ENCODE measurements at places on chromosomes 1 and 21.

GRCh38 chr1:162029157-162029556, 5.5 kb upstream of the OLFML2B start:
- DNase-seq = no peak

DNA sequence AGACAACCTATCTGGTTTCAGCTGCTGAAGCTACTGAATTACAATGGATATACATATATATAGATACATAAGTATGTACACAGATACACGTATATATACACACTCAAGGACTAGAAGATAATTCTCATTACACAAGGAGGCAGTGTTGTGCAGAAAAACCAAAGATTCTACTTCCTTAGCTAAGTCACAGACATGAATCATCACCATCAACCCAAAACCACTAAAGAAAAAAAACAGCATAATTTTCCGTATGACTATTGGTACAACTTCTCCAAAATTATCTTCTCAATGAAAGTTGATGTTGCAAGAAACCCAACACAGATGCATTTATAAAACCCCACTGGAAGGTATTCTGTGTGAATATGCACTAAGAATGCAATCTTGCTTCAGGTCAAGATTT, 36.8 kb upstream of the RPF1 start:
- peak; percentile 91 for DNase-seq

DNA sequence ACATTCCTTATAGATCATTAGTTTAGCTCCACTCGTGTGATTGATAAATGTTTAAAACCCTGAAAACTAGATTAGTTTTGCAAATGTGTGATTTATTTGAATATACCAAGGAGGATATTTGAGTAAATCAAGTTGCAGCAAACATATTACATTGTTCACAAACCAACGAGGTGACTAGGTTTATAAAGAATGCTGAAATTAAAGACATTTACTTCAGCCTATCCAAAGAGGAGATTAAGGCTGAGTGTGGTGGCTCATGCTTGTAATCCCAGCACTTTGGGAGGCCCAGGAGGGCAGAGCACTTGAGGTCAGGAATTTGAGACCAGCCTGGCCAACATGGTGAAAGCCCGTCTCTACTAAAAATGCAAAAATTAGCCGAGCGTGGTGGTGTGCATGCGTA, 34.1 kb downstream of the VTCN1 start:
- DNase-seq = no peak

- DNase-seq = no peak
These were observed 90.8 kb upstream of the USP25 start for GRCh38 chr21:15638856-15639549.

DNA sequence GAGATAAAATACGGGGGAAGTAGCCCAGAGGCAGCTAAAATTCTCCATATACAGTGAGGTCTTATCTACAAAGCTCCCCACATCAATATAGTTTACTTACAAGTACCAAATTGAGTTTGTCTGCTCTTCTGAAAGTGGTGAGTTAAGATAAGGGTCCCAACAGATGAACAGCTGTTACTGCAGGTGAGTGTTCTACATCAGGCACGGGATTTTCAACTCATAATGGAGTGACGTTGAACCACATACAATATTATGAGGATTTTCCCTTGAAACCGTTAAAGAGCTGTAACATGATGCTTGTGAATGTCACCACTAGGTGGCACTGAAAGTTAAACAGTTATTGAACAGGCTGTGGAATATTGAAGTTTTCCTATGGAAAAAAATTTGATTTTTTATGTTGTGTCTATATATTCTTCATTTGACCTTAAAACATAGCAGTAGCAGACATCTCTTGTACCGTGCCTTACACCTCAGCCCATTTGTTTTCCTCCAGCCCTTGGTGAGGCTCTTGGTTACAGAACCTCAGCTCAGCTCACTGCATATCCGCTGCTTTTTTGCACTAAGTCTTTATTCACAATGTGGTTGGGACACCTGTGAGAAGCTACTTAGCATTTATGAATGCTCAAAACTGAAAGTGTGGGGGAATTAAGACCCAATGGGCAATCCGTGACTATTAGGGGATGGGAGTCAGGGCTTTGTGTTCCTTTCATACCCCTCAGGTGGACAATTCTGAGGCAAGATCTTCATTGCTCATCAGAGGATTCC, 23.2 kb downstream of the CD1D start:
- peak; percentile 64 for DNase-seq

GRCh38 chr1:58590019-58590418, 13.0 kb upstream of the TACSTD2 start:
- DNase-seq = no peak

GRCh38 chr1:200442537-200443156, 32.8 kb upstream of the ZNF281 start:
- DNase-seq = no peak

DNA sequence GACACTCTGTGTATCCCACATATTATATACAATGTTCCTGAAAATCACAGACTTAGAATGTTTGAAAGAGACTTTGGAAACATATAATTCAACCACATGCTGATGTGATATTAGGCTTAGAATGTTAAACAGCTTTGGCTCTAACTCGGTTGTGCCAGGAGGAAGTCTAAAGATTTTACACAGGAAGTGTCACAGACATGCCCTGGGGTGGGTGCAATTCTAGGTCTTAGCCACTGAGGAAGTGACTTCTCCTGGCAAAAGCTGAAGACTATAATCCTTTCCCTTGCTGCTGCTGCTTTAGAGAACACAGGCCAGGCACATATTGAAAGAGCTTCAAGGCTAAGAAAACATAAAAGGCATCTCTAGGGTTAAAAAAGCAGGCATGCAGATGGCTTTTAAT, 51.0 kb downstream of the RPL5 start:
- DNase-seq = no peak

- DNase-seq = no peak
These were observed 5.5 kb downstream of the GPR137B start for GRCh38 chr1:236147521-236148469.

GRCh38 chr21:19684328-19684727, 1280.7 kb upstream of the TMPRSS15 start:
- no peak for DNase-seq

- no peak for DNase-seq
These were observed 71.6 kb downstream of the PLXNA2 start for GRCh38 chr1:208172423-208173145.

GRCh38 chr21:34865400-34866241, 183.5 kb downstream of the RUNX1 start:
- peak; percentile 50 for DNase-seq

DNA sequence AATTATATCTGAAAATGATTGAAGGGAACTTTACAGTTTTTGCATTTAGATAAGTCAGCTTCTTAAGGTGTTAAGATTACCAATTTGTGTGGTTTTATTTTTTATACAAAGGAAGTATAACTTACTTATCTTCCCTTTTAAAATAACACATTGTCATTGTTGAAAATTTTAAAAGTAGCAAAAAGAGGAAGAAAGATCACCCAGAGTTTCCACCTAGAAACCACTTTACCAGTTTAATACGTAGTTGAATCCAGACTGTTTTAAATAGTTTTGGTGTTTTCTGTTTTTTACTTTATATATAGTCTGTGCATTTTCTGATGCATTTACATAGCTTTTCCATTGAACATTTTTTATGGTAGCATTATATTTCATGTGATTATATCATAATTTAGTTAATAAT, 6.1 kb downstream of the CCDC18 start:
- DNase-seq = no peak

GRCh38 chr1:32127409-32128198, 19.7 kb downstream of the KPNA6 start:
- DNase-seq = no peak

GRCh38 chr1:205692423-205692822, 12.1 kb upstream of the SLC45A3 start:
- no peak for DNase-seq

DNA sequence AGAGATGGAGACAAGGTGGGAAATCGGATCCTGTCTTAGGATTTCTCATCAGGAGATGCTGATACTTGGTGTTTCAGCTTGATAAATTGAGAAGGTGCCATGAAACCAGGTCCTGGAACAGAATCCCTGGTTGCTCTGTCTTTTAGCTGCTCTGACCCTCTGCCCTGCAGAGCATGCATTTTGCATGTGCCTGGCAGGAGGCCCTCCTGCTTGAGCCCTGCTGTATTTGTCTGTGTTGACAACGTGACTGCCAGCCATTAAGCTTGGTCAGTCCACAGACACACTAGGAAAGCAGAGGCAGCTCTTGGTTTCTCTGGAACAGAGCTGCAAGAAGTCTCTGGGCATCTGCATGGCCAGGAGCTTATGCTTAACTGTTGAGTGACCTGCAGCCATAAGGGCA, 2.5 kb downstream of the SLC25A44 start:
- no peak for DNase-seq
